Spinal cord (tissue), 10 donors: ENCODE measurements at places on chromosomes 13 and 19. TPM values are rescaled to one million over a fixed set of nuclear protein-coding genes. Genes with fewer than 3 reads are reported as not detected.

WASF3 gene
- 19.5 TPM for total RNA-seq

OVOL3 gene
- total RNA-seq, result not detected

FFAR1 gene
- total RNA-seq, result 0.06 TPM

ISYNA1 gene
- total RNA-seq, result 100.0 TPM

PPAN gene
- total RNA-seq, result 23.9 TPM

PEAK3 gene
- not detected for total RNA-seq

ZNF320 gene
- total RNA-seq, result 28.8 TPM

SPTBN4 gene
- total RNA-seq, result 13.9 TPM

ANKRD24 gene
- 2.8 TPM for total RNA-seq

KLK10 gene
- 0.72 TPM for total RNA-seq

LRRC63 gene
- 0.79 TPM for total RNA-seq

TTC9B gene
- 34.2 TPM for total RNA-seq

DCT gene
- 1.3 TPM for total RNA-seq

EID2B gene
- total RNA-seq, result 15.6 TPM

TSSK6 gene
- total RNA-seq, result 1.4 TPM

SIGLECL1 gene
- not detected for total RNA-seq

ZNF431 gene
- total RNA-seq, result 20.1 TPM

MBD3L2 gene
- not detected for total RNA-seq

ADPRHL1 gene
- 3.6 TPM for total RNA-seq
